NCI-H1048 (cell line): ENCODE measurements at places on chromosomes 5 and 9.

- no peak for DNase-seq
Observed at GRCh38 chr5:10424124-10424731, 17.5 kb upstream of the ROPN1L start.

DNA sequence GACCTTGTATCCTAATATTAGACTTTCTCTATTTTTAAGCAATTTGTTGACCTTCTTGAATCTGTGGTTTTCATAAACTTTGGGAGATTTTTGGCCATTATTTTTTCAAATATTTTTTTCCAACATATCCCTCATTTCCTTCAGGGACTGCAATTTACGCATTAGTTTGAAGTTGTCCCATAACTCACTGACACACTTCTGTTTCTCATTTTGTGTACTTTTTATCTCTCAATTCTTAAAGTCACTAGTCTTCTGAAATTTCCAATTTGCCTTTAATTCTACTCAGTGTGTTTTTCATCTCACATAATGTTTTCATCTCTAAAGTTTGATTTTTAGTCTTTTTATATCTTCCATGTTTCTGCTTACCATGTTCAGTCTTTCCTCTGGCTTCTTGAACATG is 356.8 kb downstream of the RAB3C start:
- no peak for DNase-seq

DNA sequence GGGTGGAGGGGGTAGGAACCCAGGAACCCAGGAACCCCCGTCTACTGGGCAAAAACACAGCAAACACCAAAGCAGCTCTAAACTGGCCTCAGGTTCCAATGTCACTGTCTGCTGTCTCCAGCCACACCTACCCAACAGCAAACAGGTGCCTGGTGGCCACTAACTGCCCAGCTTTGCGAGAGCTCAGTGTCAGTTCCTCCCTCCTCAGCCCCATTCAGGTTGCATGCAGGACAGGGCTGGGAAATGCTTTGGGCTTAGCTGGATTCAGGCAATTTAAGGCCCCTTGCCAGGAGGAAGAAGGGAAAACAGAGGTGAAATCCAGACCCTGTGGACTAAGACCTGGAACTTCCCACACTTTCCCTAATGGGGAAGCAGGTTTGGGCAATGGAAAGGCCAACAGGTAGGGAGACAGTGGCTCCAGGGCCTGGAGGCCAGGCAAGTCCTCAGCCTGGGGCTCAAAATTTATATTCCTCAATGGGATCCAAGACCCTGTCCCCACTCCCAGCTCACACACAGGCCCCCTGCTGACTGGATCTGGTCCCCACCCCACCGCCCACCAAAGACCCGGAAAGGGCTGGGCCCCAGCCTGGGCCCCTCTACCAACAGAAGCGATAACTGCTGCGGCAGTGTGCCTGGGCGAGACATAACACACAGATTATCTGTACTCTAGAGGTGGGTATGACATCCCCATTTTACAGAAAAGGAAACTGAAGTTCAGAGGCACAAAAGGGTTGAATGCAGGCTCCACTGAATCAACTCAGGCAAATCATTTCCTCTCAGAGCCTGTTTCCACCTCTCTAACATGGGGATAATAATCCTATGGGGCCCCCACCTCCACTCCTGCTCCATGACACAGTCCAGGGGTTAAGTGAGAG is 3.5 kb downstream of the EEIG1 start:
- no peak for DNase-seq

- no peak for DNase-seq
Observed at GRCh38 chr5:926417-927171, 33.9 kb downstream of the TRIP13 start.

- DNase-seq, result no peak
Observed at GRCh38 chr5:109816732-109817131, 127.0 kb downstream of the MAN2A1 start.

GRCh38 chr5:98121036-98121936 is 652.2 kb upstream of the RGMB start:
- no peak for DNase-seq

DNA sequence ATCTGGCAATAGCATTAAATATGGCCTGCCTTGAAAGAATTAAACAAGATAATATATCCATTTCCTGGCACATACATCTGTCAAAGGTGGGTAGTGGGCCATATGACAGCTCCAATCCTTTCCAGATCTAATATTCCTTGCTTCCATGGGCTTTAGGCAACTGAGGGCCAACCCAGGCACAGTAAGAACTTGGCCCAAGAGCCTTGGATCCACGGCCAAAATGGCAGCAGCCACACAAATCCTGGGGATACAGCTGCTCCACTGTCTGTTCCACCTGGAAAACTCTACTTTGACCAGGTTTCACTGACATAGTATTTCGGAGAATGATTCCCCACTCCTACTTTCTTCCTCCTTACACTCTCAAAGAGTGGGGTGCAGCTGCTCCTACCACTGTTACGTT is 13.3 kb downstream of the HAVCR1 start:
- DNase-seq, result no peak

GRCh38 chr5:153782589-153783361 is 255.9 kb downstream of the FAM114A2 start:
- no peak for DNase-seq

GRCh38 chr9:81629440-81629839 is 59.9 kb downstream of the TLE1 start:
- DNase-seq, result no peak

- no peak for DNase-seq
Observed at GRCh38 chr5:152819891-152820290, 414.8 kb upstream of the NMUR2 start.

GRCh38 chr9:6686396-6686795 is 40.9 kb upstream of the GLDC start:
- DNase-seq, result no peak

GRCh38 chr9:2525147-2525546 is 96.4 kb upstream of the VLDLR start:
- no peak for DNase-seq

- DNase-seq, result no peak
Observed at GRCh38 chr5:67199859-67200258, 3.3 kb upstream of the CD180 start.

- no peak for DNase-seq
Observed at GRCh38 chr5:33023649-33024048, 312.5 kb downstream of the NPR3 start.
